ENCODE measurements at places on chromosomes 13 and 19.

DNA sequence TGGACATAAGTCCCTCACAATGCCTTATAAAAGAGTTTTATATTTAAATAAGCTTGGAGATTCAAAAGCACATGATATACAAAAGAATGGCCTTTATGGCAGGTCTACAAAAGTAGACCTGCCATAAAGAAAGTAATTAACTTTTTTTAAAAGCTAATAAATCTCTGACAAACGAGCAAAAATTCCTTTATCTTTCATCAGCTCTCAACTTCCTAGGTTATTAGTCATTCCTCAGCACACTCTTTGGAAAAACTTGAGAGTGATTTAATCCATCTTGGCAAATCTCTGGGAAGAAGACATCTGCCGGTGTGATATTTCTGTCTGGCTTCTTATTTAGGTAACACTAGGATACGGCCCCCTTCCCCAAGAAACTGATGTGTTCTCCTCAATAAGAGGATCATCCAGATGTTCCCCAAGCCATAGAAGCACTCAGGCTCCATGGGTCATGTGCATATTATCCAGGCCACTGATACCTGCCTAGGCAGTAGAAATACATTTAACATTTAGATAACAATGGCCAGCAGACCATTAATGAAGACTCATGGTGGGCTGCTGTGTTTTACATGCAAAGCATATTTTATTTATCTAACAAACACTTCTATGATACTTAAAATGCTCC, 372.7 kb downstream of the LIG4 start:
- DNase-seq: no peak

DNA sequence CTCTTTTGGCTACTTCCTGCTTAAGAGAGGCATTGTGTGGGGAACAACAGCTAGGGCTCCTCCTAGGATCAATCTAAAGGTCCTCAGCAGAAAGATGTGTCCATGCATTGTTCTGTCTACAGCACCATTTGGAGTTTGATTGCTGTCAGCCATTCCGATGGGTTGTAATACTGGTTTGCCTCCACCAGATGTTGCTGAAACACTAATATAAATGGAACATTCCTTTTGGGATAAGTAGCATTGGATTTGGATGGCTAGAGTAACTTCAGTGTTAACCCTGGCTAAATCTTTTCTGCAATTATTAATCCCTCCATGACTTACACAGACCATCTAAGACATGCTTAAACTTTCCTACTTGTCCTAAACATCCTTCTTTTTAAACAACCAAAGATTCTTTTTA, 104.2 kb downstream of the TDRD3 start:
- DNase-seq: no peak

DNA sequence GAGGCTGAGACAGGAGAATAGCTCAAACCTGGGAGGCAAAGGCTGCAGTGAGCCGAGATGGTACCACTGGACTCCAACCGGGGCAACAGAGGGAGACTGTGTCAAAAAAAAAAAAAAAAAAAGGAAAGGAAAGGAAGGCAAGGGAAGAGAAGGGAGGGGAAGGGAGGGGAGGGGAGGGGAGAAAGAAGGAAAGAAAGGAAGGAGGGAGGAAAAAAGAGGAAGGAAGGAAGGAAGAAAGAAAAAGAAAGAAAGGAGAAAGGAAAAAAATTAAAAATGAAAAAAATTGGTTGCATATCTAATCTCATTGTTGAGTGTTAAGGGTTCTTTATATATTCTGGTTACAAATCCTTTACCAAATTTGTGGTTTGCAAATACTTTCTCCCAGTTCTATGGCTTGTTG, 45.7 kb downstream of the ACSBG2 start:
- no peak for DNase-seq

- no peak for DNase-seq
Observed at GRCh38 chr13:38399535-38399934, 49.9 kb downstream of the UFM1 start.

DNA sequence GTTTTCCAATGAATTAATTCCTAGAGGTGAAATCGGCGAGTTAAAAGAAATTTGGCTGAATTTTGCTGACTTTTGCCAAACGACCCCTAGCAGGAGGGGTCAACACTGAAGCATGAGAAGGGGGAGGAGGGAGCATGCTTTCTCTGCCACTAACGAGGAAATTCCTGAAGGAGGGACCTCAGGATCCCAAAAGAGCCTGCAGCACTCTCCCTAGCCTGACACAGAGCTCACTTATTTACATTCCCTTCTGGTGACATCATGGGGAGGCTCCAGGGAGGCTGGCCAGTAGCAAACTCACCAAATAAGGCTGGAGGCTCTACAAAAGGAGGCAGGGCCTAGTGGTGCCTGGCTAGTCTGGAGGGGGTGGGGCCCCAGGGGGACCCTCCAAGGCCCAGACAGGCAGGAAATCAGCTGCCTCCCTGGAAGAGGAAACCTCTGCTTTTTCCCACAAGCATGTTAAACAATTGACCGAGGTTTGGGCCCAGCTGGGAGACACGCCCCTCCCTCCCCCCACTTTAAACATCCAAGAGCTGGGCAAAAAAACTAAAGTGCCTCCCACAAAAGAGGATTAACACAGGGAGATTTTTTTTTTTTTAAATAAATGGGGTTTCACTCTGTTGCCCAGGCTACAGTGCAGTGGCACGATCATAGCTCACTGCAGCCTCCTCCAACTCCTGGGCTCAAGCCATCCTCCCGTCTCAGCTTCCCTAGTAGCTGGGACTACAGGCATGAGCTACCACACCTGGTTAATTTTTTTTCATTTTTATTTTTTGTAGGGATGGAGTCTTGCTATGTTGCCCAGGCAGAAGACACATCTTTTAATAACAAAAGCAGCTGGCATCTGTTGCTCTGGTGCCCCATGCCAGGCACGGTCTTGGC, 2.1 kb downstream of the DAPK3 start:
- DNase-seq: peak; percentile 45

DNA sequence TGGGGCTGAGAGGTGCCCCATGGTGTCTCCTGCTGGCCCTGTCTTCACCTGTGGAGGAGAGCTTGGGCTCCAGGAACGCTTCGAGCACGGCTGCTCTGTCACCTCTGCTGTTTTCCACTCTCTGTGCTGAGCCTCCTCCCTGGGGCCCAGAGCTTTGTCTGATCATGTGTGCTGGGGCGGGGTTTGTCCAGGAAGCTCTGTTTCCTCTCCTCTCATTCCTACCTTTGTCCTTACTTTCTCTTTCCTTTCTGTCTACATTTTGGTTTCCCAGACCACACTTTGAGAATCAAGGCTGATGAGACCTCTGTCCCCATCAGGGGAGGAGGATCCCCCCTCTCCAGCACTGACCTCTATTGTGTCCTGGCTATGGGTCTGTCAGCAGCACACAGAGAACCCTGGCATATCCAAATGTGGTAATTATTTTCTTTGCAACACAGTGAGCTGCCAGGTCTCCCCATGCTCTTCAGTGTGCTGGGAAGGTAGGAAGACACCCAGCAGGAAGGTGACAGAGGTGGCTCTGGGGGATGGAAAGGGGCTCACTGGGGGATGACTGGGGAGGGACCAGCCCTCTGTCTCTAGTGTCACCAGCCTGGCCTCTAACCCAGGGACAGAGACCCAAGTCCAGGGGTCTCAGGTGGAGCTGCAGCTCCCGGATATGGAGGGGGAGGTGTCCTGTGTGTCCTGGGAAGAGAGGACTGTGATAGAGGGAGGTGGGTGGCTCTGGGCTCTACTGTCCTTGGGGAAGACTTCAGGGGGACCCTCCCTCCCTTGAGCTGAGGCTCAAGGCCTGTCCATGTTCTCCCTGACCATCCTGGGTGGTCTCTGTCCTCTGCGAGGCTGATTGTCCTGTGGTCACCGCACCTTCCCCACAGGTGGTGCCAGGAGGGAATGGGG, at the start of gene CEACAM1:
Gene CEACAM1 (minus strand): TSS at position 128 of the 894 bp plus-strand sequence. CDS start 107 bp downstream, at position 21.
- peak; percentile 49 for DNase-seq

DNA sequence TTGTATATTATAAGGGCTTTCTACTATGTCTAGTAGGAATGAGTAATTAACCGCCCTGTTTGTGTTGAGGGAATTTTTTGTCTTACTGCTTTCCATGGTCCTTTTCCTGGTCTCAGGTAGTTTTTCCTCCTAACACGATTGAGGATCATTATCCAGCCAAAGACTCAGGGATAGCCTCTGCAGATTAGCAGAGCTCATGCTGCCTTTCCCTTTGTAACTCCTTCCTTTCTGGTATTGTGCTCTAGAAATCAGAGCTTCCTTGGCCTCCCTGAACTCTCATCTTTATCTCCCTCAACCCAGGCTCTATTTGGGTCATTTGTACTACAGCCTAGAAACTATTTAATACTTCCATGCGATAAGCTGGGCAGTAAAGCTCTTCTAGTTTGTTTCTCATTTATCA, 142.1 kb downstream of the PDS5B start:
- DNase-seq: no peak

GRCh38 chr19:33311326-33311682, 9.0 kb upstream of the CEBPA start:
- no peak for DNase-seq

DNA sequence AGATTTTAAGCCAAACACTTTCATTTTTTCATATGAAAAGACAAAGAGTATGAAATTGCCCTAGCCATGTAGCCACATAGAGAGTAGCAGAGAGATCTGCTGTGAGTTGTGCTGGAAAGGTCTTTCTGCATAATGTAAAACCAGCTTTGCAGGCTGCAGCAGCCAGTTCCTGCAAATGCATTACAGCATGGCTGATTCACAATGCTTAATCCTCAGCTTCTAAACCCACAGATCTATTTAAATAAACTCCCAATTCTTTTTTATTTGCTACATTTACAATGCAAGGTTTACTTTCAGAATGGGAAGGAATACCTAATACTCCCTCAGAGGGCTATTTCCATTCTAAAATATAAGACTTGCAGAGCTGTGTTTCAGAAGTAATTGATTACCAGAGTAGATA, 185.6 kb upstream of the STARD13 start:
- no peak for DNase-seq

- peak; percentile 88 for DNase-seq
Observed at GRCh38 chr13:74325106-74325505, 190.9 kb upstream of the KLF12 start.

GRCh38 chr19:50943074-50943828, 9.6 kb downstream of the KLK5 start:
- no peak for DNase-seq

DNA sequence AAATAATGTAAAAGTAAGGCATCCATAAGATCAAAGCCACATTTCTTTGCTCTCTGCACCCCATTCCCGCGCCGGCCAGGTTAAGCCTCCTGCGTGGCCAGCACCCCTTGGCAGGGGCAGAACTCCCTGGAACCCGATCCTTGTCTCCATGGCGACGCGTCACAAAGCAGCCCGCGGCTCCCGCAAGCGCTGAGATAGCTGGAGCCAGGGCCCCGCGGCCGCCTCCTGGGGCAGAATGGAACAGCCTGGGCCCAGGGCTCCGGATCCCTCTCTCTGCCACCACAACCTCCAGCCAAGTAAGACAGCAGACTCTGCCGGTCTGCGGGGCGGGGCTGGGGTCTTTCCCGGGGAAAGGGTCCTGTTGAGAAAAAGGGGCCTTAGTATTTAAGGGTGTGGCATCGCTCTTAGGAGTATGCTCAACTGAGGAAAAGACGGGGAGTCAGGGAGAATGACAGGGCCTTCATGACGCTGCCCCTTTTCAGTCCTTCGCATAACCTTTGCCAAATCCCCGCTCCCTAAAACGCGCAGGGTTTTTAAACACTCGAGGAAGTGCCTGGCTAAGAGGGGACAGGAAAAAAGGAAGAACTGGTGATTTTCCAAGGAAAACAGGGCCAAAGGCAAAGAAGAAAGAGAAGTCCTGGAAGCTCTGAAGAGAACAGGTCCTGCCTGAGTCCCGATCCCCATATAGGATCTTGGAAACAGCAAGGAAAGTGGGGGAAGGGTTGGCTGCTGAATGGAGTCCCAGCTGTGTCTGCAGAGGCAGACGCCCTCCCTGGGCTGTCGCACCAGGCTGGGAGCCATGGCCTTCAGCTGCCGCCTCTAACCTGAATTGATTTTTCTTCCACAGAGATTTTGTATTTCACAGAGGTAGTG, at the start of gene TEX26:
Gene TEX26 (plus strand): TSS at position 176 of the 873 bp plus-strand sequence. CDS start 60 bp downstream, at position 236.
- DNase-seq: no peak

- no peak for DNase-seq
Observed at GRCh38 chr13:31001647-31002046, 69.2 kb downstream of the TEX26 start.

- no peak for DNase-seq
Observed at GRCh38 chr19:39277598-39277997, 9.4 kb downstream of the IFNL2 start.

- no peak for DNase-seq
Observed at GRCh38 chr19:54573330-54573872, at the start of gene LILRA2. TSS of gene LILRA2 (plus strand) at chr19:54573790. CDS start at chr19:54573879, 89 bp downstream.

DNA sequence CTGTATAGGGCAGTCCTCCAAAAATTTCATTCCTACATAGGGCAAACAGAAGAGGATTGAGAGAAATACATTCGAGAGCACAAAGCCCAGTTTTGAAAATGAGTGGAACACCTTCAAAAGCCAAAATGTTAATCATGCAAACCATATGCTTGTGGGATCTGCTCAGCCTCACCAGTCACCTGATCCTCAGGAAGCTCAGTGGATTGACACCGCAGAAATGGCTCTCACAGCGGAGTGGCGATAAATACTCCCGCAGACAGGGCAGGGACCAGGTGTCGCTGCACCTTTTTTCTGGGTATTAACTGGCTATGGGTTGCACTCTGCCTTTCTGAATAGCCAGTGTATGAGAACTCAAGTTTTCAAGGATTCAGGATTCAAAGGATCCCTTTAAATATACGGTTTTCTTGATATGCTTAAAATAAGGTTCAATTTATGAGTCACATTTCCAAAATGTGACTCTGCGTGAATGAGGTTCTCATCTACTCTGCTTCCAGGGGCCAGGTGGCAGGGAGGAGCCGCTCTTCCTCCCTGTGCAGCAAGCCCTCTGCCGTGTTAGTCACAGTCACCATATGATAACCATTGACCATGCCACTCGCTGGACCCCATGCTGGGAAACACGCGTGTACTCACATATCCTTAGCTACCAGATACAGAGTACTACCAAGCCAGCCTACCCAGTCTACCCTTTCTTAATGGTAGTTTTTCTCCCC, 18.3 kb upstream of the DHRS12 start:
- no peak for DNase-seq

GRCh38 chr13:102965802-102966201, 100.4 kb downstream of the SLC10A2 start:
- DNase-seq: no peak

DNA sequence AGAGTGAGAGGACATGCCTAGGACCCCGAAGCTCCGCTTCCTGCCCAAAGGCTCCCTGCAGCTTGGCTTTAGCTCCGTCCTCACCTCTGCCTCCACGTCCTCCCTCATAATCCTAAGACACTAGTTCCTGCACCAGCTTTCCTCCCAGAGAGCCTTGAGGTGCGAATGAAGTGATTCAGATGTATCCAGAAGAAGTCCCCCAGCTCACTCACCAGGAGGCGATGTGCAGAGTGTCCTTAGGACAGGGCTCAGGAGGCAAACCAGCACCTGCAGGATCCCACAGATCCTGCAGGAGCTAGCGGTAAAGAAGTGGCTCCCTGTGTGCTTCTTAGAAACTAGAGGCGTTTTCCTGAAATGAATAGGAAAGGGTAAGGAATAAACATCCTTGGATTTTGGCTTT, 109.7 kb downstream of the HSPH1 start:
- DNase-seq: peak; percentile 11

GRCh38 chr19:15843203-15843893, 27.9 kb upstream of the OR10H1 start:
- no peak for DNase-seq

DNA sequence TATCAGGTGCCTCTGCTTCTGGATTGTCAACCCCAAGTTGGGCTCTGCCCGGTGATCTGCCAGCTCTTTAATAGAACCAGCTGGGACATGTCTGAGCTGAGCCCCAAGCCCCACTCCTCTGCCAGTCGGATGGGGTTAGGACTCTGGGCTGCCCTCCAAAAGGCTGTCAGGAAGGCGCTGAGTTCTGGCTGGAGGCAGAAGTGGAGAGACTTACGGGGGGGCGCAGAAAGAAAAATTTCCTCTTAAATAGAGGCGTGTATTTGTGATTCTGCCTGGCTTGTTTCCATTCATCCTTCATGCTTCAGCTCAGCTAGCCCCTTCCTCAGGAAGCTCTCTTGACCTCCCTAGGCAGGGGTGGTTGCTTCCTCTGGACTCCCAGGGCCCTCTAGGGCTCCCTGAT, 985 bp upstream of the KCNK6 start:
- DNase-seq: no peak
